ENCODE measurements at places on chromosomes 3 and 15.

GRCh38 chr15:83304861-83305703 lies 20.6 kb upstream of the BNC1 start:
- DNase-seq: no peak

GRCh38 chr3:54299169-54299935 lies 177.0 kb downstream of the CACNA2D3 start:
- DNase-seq: no peak

- DNase-seq: no peak
These were observed 469.1 kb downstream of the RAP2B start for GRCh38 chr3:153631102-153631501.

- no peak for DNase-seq
These were observed 408.0 kb downstream of the TBL1XR1 start for GRCh38 chr3:176789281-176789705.

DNA sequence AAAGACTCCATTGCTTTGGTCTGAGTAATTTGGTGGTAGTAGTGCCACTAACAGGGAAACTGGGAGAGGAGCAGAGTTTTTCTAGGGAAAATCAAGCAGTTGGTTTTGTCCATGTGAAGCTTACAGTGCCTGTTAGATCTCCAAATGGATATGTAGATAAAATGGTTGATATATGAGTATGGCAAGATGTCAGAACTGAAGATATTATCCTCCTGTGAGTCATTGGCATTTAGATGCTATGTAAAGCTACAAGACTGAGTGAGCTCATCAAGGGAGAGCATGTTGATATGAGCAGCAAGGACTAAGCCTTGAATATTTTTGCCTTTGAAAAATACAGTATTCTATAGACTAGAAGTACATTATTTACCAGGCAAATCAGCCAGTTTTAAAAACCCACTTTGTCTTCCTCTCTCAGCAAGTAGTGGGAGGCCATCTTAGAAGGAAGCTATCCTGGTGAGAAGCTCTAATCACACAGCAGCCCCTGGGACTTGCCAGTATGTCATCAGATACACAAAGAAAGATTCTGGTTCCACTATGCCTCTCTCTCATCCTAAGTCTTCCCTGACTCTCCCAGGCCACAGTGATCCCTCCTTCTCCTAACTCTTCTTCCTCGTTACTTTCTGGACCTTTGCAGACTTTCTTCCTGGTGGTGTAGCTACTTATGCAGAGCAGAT lies 77.4 kb upstream of the ANKRD28 start:
- DNase-seq: no peak

GRCh38 chr15:36361351-36361870 lies 218.0 kb upstream of the CDIN1 start:
- no peak for DNase-seq

DNA sequence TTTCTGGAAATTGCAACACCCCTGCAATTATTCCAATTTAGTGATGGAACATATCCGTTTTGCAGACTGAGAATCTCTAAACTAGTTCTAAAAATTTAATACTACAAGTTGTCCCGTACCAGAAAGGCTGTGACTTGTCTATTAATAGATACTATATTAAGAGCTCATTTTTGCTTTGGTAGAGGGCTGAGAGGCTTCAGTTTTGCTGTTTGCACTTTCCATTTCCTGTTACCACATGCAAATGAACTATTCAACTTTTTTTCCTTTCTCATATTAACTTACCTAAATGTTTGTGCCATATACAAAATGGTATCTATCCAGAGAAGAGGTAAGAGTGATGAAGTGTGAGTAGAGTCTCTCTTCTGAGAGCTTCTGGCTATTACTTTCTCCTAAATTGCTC lies 101.5 kb upstream of the CRBN start:
- DNase-seq: no peak

DNA sequence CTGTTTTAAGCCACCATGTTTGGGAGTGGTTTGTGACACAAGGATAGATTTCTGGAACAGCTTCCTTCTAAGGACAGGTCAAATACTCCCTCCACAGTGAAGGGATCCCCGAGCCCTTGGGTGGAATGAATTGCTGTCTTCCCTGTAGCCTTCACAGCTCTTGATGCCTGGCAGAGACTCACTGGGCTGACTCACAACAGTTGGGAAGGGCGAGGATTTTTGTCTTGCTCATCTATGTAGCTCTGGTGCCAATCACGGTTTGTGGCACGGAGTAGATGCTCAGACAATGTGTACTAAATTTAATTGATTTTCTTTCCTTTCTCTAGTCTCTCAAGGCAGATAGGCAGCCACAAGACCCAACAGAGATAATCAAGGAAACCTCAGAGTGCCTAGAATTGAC lies 27.0 kb downstream of the CRYGS start:
- DNase-seq: no peak

- no peak for DNase-seq
These were observed 42.2 kb downstream of the BHLHE40 start for GRCh38 chr3:5021116-5022092.

GRCh38 chr3:188431553-188431952 lies 277.6 kb downstream of the LPP start:
- DNase-seq: no peak

- DNase-seq: no peak
These were observed 77.4 kb downstream of the PTPRG start for GRCh38 chr3:61638741-61639140.

DNA sequence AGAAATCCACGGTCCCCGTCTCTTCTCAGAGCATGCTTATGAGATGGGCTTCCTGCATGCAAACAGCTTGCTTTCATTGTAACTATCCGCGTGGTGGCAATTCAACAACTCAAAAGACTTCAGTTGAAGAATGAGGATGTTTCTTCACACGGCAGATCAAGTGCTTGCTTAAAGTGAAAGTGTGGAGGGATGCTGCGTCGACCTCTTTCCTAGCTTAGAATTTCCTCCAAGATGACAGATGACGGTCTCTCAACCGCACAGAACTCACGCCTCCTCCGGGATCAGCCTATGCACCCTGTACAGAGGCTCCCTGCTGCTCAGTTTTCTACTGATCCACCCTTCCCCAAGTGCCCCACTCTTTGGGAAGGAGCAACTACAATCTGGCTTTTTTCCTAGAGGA lies 47.8 kb downstream of the PCSK6 start:
- no peak for DNase-seq

DNA sequence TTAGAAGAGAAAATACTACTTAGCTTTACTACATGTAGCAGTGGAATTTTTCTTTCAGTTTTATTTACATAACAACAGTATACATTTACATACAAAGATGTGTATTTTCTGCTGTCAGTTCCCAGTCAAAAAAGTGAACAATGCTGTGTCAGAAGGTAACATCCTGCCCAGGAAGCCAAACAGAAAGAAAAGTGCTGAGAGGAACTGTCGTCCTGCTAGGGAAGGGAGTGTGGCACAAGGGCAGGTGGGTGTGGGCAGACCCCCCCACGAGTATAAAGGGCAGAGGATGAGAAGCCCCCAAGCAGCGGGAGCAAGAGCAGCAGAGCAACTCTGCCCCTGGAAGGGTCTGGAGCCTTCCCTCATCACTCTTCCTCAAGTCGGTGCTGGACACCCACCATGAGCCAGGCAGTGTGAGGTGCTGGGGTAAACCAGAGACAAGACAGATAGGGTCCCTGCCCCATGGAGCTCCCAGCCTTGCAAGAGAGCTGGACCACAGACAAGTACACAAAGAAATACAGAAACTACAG lies 39.7 kb downstream of the TBC1D2B start:
- DNase-seq: no peak
